Glutamatergic neuron (in vitro differentiated cells): ENCODE measurements at places on chromosomes 1 and 21. TPM values are rescaled to one million over a fixed set of nuclear protein-coding genes. Genes with fewer than 3 reads are reported as not detected.

SLC30A2 gene
- total RNA-seq, result not detected

- no peak overlapping the region for H3K4me3 ChIP-seq
- H3K4me1 ChIP-seq, result no peaks in the 10 kb centered on the region
- peaks cover 2% of the 10 kb centered on the region for H3K27me3 ChIP-seq
- DNase-seq, result no peak
- H3K36me3 ChIP-seq, result no peaks in the 10 kb centered on the region
Observed at GRCh38 chr1:35069746-35070145, 9.4 kb upstream of the ZMYM1 start.

GRCh38 chr1:161817176-161817730 lies 51.1 kb downstream of the ATF6 start:
- no peaks in the 10 kb centered on the region for H3K27me3 ChIP-seq
- no peaks in the 10 kb centered on the region for H3K36me3 ChIP-seq
- H3K4me1 ChIP-seq, result peaks cover 5% of the 10 kb centered on the region
- peak overlapping the region; percentile 46 for H3K27ac ChIP-seq
- peak; percentile 14 for DNase-seq
- H3K4me3 ChIP-seq, result no peak overlapping the region

POU2F1 gene
- total RNA-seq, result 37.7 TPM

- H3K4me3 ChIP-seq, result no peak overlapping the region
- H3K4me1 ChIP-seq, result peaks cover 39% of the 10 kb centered on the region
- H3K27me3 ChIP-seq, result peaks cover 14% of the 10 kb centered on the region
- H3K36me3 ChIP-seq, result peaks cover 8% of the 10 kb centered on the region
Observed at GRCh38 chr1:226712742-226713419, 26.2 kb downstream of the ITPKB start.

ZNF648 gene
- total RNA-seq, result not detected

- no peaks in the 10 kb centered on the region for H3K27me3 ChIP-seq
- H3K36me3 ChIP-seq, result peaks cover 4% of the 10 kb centered on the region
- peaks cover 7% of the 10 kb centered on the region for H3K4me1 ChIP-seq
- no peak for DNase-seq
- no peak overlapping the region for H3K27ac ChIP-seq
- no peak overlapping the region for H3K4me3 ChIP-seq
Observed at GRCh38 chr1:65514041-65514440, 93.6 kb downstream of the LEPR start.

DNA sequence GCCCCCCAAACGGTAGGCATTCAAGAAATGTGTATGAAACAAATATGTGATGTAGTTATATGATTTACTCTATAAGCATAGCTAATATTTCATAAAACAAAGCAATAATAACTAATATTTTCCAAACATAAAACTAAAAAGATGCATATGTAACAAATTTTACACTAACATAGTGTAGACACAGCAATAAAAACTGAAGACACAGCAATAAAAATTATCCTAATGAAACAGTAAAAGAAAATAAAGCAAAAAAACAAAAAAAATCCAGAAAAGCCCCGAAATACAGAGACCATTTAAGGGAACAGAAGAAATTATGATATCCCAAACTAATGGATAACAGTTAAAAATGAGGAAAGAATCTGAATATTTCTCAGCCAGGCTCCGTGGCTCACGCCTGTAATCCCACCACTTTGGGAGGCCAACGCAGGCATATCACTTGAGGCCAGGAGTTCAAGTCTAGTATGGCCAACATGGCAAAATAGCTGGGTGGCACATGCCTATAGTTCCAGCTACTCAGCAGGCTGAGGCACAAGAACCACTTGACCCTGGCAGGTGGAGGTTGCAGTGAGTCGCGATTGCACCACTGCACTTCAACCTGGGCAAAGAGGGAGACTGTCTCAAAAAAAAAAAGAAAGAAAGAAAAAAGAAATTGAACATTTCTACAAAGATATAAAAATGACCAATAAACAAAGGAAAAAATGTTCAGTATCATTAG lies 38.2 kb upstream of the PSMG1 start:
- no peak overlapping the region for H3K27ac ChIP-seq
- H3K36me3 ChIP-seq, result no peaks in the 10 kb centered on the region
- no peak for DNase-seq
- no peak overlapping the region for H3K4me3 ChIP-seq

GRCh38 chr1:170267317-170267716 lies 121.6 kb downstream of the NTMT2 start:
- H3K27me3 ChIP-seq, result no peaks in the 10 kb centered on the region
- no peak overlapping the region for H3K4me3 ChIP-seq
- no peak overlapping the region for H3K27ac ChIP-seq

TRNP1 gene
- 13.9 TPM for total RNA-seq

- DNase-seq, result no peak
- no peak overlapping the region for H3K27ac ChIP-seq
- no peaks in the 10 kb centered on the region for H3K36me3 ChIP-seq
- no peaks in the 10 kb centered on the region for H3K4me1 ChIP-seq
- no peaks in the 10 kb centered on the region for H3K27me3 ChIP-seq
- H3K4me3 ChIP-seq, result no peak overlapping the region
Observed at GRCh38 chr1:240701412-240701811, 89.5 kb upstream of the GREM2 start.

DNA sequence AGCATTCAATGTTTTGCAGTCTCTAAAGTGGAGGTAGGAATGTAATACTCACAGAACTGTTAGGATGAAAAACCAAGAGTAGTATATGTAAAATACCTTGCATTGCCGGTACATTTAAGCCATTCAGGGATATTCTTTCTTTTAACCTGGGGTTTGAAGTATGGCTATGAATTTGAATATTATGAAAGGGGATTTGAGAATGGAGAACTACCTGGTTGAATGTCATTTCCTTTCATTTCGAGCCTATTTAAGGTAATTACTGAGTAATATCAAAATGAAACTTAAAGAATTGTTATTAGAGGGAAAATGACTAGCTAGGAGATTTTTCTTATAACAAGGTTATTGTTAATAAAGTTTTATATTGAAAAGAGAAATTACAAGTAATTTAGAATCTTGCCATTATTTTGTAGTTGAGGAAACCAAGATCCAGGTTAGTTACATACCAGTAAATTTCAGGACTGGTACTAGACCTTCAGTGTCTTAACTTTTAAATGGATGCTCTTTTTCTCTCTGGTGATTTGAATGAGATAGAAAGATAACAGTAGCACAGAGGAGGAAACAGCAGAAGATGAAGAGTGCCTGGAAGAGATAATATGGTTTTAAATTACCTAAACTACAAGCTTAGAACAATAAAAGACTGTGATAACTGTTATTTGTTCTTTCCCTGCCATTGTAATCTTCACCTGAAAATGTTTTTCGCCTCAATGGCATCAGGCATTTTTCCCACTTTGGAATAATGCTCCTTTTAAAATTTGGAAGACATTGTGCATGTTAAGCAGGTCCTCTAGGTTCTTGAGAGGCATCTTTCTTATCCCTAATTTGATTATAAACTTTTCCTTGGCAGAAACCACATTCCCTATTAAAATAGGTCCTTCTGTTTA lies 103.2 kb downstream of the PKN2 start:
- H3K27ac ChIP-seq, result no peak overlapping the region
- no peaks in the 10 kb centered on the region for H3K36me3 ChIP-seq
- DNase-seq, result no peak
- no peak overlapping the region for H3K4me3 ChIP-seq
- H3K27me3 ChIP-seq, result peaks cover 2% of the 10 kb centered on the region
- no peaks in the 10 kb centered on the region for H3K4me1 ChIP-seq

- no peak overlapping the region for H3K4me3 ChIP-seq
- no peaks in the 10 kb centered on the region for H3K27me3 ChIP-seq
- no peak overlapping the region for H3K27ac ChIP-seq
- H3K36me3 ChIP-seq, result no peaks in the 10 kb centered on the region
Observed at GRCh38 chr1:172394141-172394751, 26.2 kb upstream of the C1orf105 start.

DNA sequence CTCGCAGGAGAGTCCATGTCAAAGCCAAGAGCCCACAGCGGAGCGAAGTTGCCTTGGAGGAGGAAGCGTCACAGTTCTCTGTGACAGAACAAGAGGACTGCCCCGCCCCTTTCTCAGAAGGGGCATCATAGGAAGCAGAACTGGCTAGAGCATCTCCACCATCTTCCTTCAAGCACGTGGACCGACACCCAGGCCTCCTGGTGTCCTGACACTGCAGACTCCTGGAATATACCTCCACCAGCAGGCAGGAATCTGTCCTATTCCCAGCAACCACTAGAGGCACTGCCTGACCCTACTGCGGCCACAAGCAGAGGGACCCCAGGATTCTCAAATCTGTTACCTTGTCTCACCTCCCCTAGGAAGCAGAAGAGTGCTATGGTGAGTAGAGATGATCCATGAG lies 37.8 kb downstream of the GPA33 start:
- H3K27me3 ChIP-seq, result peaks cover 3% of the 10 kb centered on the region
- H3K27ac ChIP-seq, result no peak overlapping the region
- H3K4me3 ChIP-seq, result no peak overlapping the region
- DNase-seq, result peak; percentile 47

MARK1 gene
- 105 TPM for total RNA-seq

DNA sequence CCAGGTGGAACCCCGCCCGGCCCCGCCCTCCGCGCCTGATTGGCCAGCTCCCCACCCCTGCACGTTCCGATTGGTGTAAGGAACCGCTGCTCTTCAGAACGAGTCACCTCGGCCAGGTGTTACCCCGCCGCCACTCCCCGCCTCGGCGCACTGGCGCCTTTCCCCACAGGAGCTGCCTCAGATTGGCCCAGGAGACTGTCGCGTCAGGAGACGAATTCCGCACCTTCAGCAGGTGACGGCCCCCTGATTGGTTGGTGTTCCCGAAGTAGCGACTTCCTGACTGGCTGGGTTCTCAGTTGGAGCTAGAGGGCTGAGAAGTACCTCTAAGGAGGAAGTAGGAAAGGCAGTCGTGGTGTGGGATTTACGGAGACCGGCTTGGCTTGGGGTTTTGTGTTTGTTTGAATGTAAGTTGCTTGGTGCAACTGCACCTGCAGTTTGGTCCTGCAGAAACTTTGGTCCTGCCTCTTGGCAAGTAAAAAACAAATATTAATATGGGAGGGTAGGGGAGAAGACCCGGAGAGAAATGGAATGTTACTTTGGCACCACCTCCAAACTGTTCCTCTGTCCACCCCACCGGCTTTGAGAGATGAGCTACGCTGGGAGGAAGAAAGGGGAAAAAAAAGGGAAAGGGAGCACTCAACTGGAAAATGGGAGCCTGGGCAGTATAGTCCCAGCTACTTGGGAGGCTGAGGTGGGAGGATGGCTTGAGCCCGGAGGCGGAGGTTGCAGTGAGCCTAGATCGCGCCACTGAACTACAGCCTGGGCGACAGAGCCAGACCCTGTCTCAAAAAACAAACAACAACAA lies 415 bp upstream of the F11R start:
- H3K4me3 ChIP-seq, result peak overlapping the region; percentile 89
- no peaks in the 10 kb centered on the region for H3K27me3 ChIP-seq
- H3K4me1 ChIP-seq, result peaks cover 5% of the 10 kb centered on the region

GRCh38 chr1:172883844-172884243 lies 166.9 kb downstream of the TNFSF18 start:
- DNase-seq, result no peak
- H3K27me3 ChIP-seq, result peaks cover 2% of the 10 kb centered on the region
- H3K36me3 ChIP-seq, result no peaks in the 10 kb centered on the region
- H3K4me3 ChIP-seq, result no peak overlapping the region
- no peak overlapping the region for H3K27ac ChIP-seq
- H3K4me1 ChIP-seq, result no peaks in the 10 kb centered on the region

GBP7 gene
- total RNA-seq, result not detected

GRCh38 chr1:178361847-178362246 lies 134.9 kb downstream of the CLEC20A start:
- no peak for DNase-seq
- H3K4me1 ChIP-seq, result no peaks in the 10 kb centered on the region
- H3K27ac ChIP-seq, result no peak overlapping the region
- no peaks in the 10 kb centered on the region for H3K36me3 ChIP-seq
- H3K27me3 ChIP-seq, result no peaks in the 10 kb centered on the region

GRCh38 chr1:20770314-20771087 lies 16.6 kb downstream of the HP1BP3 start:
- no peak for DNase-seq
- no peaks in the 10 kb centered on the region for H3K36me3 ChIP-seq
- no peaks in the 10 kb centered on the region for H3K4me1 ChIP-seq
- no peak overlapping the region for H3K4me3 ChIP-seq
- H3K27me3 ChIP-seq, result no peaks in the 10 kb centered on the region

DNA sequence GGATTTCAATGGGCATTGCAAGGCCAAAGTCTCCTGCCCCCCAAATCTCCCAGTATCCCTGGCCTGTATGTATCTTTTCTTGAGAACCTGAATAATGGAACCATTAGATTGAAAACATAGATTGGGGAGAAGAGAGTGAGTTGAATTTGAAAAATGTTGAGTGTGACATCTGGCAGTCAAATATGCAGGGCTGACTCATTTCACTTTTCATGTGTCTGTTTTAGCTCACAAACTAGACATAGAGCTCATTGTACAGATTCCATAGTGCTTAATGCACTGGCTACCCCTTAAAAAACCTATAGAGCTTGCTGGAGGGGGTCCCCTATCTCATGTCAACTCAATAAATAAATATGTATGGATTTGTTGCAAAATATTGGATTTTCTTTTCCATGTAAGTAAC lies 30.8 kb downstream of the DDR2 start:
- no peaks in the 10 kb centered on the region for H3K27me3 ChIP-seq
- peaks cover 13% of the 10 kb centered on the region for H3K4me1 ChIP-seq
- H3K36me3 ChIP-seq, result no peaks in the 10 kb centered on the region

DNA sequence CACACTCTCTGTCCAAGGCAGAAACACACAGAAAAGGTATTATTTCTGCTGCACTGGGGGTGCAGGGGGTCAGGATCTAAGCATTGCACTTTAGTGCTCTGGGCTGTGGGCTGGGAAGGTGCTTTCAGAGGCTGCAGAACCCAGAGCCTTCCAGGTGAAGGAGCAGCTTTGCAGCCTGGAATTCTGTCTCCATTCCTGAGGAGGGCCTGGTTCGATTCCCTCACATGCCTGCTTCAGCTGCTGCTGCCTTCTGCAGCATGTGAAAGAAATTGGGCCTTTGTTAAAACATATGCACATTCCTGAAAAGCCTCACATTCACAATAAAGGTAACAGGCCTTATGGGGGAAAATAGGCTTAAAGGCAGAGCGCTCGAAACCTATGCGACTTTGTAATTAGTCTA lies 35.9 kb downstream of the VTCN1 start:
- H3K27me3 ChIP-seq, result peaks cover 3% of the 10 kb centered on the region
- H3K4me1 ChIP-seq, result peaks cover 17% of the 10 kb centered on the region
- peak overlapping the region; percentile 17 for H3K27ac ChIP-seq
- H3K36me3 ChIP-seq, result no peaks in the 10 kb centered on the region
- H3K4me3 ChIP-seq, result no peak overlapping the region
